ENCODE measurements at places on chromosomes 6 and 20.

DNA sequence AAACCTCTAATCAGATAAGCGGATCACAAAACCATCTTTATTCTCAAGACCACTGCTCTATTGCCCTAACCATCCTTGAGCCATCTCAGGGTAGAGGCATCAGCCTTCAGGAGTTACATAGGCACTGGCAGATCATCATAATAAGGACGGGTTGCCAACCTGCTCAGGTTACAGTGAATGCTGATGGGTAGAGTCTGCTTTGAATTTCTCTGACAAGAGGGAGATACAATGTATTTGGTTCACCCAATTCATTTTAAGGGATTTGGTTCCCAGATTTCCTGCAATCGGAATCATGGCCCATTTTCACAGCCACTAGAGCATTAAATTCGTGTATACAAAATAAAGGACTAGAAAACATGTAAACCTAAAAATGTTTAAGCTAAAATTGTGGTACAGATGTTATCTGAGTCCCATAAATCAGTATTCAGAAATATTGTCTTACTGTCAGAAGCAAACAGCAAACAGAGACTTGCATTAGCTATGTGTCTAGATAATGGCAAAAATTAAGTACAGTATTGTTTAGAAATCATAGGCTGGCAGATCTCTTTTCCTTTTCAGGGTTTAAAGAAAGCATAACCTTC, 41.9 kb upstream of the TMEM170B start:
- no peak for DNase-seq

DNA sequence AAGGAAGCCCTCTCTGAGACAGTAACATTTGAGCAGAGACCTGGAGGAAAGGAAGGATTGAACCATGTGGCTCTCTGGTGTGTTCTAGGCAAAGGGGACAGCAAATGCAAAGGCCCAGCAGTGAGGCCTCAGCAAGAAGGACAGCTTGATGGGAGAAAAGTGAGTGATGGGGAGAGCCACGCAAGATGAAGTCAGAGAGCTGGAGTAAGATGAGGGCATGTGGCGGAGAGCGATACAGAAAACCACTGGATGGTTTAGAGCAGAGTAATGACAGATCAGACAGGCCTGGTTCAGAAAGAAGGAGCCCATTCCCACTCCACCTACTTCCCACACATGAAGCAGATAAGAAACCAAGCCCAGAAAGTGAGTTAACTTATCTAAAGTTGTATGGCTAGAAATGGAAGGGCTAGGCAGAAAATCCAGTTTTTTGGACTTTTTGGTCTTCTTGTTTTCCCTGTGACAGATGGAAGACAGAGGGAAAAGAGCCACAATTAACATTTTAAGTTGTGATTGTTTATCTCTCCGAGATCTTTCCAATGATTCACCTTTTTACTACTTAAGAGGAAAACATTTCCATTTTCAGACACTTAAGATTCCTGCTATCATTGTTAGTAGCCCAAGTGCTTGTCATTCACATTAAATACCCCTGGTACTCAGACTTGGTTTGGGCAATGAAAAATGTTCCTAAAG, 723 bp upstream of the SNPH start:
- DNase-seq: no peak

- no peak for DNase-seq
Measured at GRCh38 chr20:41258474-41258873, 59.1 kb downstream of the ZHX3 start.

- no peak for DNase-seq
Measured at GRCh38 chr20:48719598-48720255, 108.1 kb downstream of the PREX1 start.

DNA sequence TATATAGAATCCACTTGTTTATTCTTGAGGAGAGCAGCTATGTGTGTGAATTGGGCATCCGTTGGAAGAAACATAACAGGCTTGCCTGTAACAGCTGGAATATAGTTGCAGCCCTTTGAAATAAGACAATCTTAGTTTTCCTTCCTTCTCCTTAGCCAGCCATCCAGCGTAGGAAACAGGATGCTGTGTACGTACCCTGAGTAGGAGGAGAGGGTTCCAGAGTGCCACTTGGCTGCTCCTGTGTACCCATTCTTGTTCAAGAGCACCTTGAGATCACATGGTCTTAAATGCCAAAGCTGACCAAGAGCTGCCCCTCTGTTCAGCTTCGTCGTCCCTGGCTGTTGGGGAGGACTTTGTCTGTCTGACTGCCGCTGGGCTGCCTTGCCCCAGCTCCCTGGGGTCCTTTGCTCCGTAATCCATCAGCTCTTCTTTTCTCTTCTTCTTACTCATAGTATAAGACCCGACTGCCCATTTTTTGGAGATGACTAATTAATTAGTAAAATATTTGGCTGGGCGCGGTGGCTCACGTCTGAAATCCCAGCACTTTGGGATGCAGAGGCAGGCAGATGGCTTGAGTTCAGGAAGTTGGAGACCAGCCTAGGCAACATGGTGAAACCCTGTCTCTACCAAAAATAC, 49.0 kb downstream of the RREB1 start:
- DNase-seq: no peak

DNA sequence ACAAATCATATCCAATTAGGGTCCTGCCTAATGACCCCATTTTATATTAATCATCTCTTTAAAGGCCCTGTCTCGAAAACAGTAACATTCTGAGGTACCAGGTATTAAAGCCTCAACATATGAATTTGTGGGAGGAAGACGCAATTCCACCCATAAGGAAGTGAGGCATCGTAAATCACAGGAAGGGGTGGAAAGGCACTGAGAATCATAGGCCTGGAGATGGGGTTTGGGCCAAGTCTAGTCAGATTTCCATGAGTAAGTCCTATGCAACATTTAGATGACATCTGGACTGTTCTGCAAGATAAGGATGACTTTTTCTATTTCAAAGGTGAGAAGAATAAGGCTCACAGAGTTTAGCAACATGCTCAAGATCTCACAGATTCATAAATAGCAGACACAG, 534.0 kb downstream of the KHDRBS2 start:
- no peak for DNase-seq
